Stimulated activated CD4-positive, alpha-beta T cell treated with anti-CD3 and anti-CD28 coated beads, Interleukin-15, amount 100 ng/mL, for 48 hours (primary cell): ENCODE measurements at places on chromosomes 3 and 15.

- no peak for DNase-seq
These were observed 40.2 kb upstream of the ATP13A5 start for GRCh38 chr3:193418576-193419373.

- DNase-seq = no peak
These were observed 24.2 kb upstream of the NEO1 start for GRCh38 chr15:73028031-73028430.

- DNase-seq = no peak
These were observed 227.7 kb downstream of the ROBO2 start for GRCh38 chr3:77267589-77267988.

GRCh38 chr3:169940470-169941181 is 26.0 kb upstream of the SEC62 start:
- DNase-seq = no peak

DNA sequence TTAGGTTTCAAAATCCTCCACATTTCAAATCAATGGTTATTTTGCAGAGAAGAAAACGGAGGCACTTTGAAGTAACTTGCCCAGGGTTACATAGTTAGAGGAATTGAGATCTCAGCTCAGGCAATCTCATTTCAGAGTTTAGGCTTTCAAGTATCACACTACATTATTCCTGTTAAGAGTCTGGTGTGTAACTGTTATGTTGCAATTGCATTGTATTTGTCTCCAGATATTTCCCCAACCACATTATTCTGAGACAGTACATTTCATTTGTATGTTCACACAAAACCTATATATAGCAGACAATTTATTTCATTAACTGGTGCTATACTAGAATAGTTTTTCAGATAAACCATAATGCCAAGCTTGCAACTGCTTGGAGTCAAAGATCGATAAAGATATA is 154.2 kb upstream of the TSPAN3 start:
- no peak for DNase-seq

DNA sequence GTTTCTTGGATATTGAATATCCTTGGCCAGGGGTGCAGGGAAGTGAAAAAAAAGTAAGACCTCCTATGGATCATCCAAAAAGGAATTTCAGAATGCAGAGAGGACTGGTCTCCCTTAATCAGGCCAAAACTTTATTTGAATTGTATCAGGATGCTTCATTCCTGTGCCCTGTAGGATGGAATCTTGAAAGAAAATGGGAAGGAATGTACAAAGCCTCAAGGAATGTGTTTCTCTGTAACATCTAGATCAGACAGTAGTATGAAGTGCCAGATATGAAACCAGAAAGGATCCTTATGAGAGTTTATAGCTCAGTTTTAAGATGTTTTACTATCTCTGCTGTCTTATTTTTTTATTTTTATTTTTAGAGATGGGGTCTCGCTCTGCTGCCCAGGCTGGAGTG is 6.5 kb upstream of the GSK3B start:
- no peak for DNase-seq

DNA sequence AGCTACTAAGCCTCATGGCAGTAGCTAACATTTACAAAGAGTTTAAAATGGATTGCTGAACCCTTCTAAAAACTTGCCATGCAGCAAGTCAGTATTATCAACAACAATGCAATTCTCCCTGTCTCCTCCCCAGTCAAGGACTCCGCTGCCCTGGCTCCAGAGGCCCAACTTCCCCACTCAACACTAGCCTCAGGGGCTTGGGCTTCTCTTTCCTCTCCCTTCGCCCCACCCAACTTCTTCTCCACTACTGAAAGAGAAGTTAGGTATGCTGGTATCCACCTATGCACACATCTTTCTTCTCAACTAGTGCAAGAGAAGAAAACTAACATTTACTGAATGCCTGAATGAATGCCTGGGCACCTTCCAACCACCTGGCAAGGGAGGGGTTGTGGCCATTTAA is 30.7 kb downstream of the TLE3 start:
- DNase-seq = no peak
